ENCODE measurements at places on chromosomes 12 and 14.

GRCh38 chr12:95998611-95999286 is 2.6 kb upstream of the HAL start:
- DNase-seq: no peak

- DNase-seq: no peak
Measured at GRCh38 chr14:46488374-46488773, 163.2 kb downstream of the RPL10L start.

- DNase-seq: no peak
Measured at GRCh38 chr12:108622421-108622820, 11.3 kb downstream of the SELPLG start.

- no peak for DNase-seq
Measured at GRCh38 chr12:47276621-47277309, 197.0 kb upstream of the AMIGO2 start.

GRCh38 chr12:110100315-110100970 is 23.7 kb upstream of the IFT81 start:
- DNase-seq: peak; percentile 74

GRCh38 chr14:96634896-96635295 is 132.7 kb downstream of the PAPOLA start:
- DNase-seq: no peak

DNA sequence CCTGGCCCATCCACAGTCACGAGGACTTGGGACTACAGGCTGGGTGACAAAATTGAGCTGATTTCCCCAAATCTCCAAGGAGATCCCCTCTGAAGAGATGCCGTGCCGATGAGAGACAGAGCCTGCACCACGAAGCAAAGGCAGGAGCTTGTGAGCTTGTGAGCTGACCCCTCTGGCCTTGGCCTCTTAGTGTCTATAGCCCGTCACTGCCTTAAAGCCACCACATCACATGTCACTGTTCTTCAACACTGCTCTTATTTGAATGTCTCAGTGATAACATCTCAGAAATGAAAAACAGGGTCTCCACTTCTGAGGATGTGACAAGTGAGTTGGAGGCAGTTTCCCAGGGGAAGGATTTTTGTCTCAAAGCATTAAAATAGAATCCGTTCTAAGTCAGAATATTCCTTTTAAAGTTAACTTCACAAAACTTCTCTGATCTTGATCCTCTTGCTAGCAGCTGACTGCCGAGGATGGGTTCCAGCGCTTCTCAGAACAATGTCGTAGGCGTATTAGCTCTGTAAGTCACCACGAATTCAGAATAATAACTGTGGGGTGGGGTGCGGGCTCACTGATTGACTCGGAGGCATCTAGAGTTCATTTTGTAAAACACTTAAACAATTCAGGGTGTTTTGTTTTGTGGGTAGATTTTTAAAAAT is 37.5 kb downstream of the CHST11 start:
- no peak for DNase-seq

- DNase-seq: no peak
Measured at GRCh38 chr14:66135831-66136230, 350.3 kb upstream of the CCDC196 start.

- peak; percentile 74 for DNase-seq
Measured at GRCh38 chr12:57461276-57461916, 1.8 kb downstream of the GLI1 start.

DNA sequence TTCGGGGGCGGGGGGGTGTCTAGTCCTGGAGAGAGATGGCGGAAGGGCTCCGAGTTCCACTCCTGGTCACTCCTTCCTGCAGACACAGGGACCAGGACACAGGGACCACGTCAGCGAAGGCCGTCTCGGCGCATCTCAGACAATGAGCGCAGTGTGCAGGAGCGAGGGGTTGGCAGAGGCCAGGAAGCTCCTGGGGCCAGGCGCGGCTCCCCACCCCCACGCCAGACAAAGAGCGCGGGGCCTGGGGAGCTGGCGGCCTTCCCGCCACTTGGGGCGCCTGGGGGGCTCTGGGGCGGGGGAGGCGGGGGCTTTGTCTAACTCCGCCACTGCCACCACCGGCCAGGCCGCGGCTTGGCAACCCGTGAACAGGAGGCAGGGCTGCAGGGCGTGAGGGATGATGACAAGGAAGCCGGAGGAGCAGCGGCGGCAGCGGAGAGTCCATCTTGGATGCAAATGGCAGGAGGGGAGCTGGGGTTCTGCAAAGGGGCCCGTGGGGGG is 2.2 kb downstream of the CDK2AP1 start:
- DNase-seq: peak; percentile 71

DNA sequence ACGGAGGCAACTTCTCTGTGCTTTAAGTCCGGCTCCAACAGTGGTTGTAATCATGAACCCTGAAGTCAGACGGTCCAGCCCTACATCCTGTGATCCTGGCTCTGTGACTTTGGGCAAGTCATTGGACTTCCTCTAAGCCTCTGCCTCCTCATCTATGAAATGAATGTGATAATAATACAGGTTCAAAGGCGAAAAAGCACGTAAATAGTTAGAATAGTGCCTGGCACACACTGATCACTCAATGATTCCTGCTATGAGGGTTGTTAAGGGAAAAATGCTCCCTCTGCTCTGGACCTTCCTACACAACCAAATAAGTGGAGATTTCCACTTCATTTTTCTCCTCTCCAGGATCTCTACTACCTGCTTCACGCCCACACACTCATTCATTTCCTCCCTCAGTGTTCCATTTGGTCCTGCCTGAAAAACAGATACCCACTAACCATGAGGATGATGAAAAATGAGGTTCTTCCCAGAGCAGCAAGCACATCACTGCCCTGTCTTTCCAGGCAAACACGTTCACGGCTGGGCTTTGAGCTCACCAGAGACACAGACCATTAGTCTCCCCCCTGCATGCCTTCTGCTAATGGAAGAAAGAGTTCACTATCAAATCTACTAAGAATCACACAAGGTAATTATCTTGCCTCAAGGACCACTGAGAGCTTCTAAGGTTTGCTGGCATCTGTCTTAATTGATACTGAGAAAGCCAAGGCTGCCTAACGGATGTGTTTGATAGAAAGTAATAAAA is 13.2 kb downstream of the NUAK1 start:
- no peak for DNase-seq

- no peak for DNase-seq
Measured at GRCh38 chr14:88727057-88727456, 65.7 kb downstream of the EML5 start.

GRCh38 chr12:69473262-69473661 is 3.1 kb downstream of the FRS2 start:
- no peak for DNase-seq

DNA sequence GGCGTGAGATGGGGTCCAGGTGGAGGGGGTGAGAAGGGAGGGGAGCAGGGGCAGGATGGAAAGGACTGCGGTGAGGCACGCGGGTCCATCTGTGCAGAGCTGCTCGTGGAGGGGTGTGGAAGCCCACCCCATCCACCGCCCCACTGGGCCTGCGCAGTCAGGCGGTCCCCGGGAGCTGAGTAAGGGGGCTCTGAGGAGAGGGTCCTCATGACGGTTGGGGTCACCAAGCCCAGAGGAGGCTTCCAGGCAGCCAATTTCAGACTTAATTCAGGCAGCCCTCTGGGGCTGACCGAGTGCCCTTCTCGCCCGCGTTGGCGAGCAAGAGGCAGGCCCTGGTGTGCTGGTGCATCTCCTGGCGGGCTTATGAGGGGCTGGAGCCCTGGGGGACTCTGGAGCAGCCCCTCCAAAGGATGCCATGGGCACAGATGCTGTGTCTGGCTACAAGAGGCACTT is 115.5 kb downstream of the KIF26A start:
- DNase-seq: no peak

DNA sequence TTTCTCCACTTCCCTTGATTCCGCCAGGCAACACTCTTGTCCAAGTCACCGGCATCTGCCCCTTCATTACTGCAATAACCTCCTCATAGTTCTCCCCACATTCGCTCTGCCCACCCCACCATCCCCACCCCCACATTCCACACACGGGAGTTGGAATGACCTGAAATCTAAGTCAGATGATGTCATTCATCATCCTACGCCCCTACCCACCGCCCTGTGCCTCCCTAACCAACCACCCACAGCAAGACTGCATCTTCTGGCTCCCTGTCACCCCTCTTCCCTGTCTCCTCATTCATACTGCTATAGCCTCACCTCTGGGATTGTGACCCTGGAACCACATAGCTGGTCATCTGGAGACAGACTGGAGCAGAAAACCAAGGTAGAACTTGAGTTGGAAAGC is 7.9 kb upstream of the PWP1 start:
- no peak for DNase-seq

DNA sequence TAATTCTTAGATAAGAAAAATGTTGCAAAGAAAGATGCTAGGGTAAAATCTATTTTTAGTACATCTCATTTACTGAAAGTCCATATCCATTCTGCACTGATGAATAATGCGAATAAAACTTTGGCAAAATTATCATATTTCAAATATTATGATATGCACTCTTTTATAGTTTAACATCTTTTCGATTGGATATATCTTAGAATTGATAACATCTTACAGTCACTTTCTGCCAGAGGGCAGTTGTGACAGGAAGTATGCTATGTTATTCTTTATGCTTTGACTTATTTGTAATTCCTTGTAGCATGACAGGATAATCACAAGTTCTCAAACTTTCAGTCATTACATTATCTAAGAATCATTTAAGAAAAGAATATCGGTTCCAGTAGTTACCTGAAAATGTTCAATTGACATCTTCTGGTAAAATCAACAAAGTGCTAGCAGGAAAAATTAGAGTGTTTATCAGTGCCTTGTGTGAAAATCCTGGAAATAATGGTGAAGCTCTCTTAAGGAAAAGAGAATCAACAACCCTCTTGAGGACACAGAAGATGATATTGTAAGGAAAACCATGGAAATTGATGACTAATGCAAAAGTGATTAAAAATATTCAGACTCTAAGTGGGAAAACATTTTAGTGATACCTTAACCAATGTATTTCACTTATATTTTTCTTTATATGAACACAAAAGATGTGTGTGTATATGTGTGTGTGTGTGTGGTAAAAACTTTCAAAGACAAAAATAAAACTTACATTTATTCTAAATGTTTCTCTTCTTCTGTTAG is 95.5 kb downstream of the SLC6A15 start:
- DNase-seq: no peak

Data from mesothelial cell of epicardium (in vitro differentiated cells).